ENCODE measurements at places on chromosomes 6 and 20. TPM values are rescaled to one million over a fixed set of nuclear protein-coding genes. Genes with fewer than 3 reads are reported as not detected.

OR2J3 gene
- not detected for total RNA-seq

HEY2 gene
- total RNA-seq, result not detected

TNF gene
- total RNA-seq, result 22.6 TPM

GPR63 gene
- total RNA-seq, result 0.10 TPM

OR2H2 gene
- not detected for total RNA-seq

CBFA2T2 gene
- total RNA-seq, result 33.6 TPM

LY6G6F gene
- not detected for total RNA-seq

SLC22A16 gene
- not detected for total RNA-seq

MGME1 gene
- 33.3 TPM for total RNA-seq

GABRR1 gene
- total RNA-seq, result not detected

MAK gene
- total RNA-seq, result not detected

COL9A1 gene
- total RNA-seq, result not detected

RAD21L1 gene
- not detected for total RNA-seq

INSM1 gene
- total RNA-seq, result not detected

HLA-C gene
- total RNA-seq, result 998 TPM

CCHCR1 gene
- total RNA-seq, result 34.7 TPM

NINL gene
- total RNA-seq, result 5.5 TPM

UBD gene
- not detected for total RNA-seq

ROS1 gene
- total RNA-seq, result not detected

CRIP3 gene
- total RNA-seq, result 25.8 TPM

SLC29A1 gene
- 7.3 TPM for total RNA-seq

ECT2L gene
- not detected for total RNA-seq

MEI4 gene
- total RNA-seq, result not detected

C20orf173 gene
- not detected for total RNA-seq

ABHD16A gene
- total RNA-seq, result 78.3 TPM

PTCRA gene
- not detected for total RNA-seq

NKAIN2 gene
- total RNA-seq, result not detected
